NCI-H510A (cell line): ENCODE measurements at places on chromosomes 6 and 20.

- peak; percentile 63 for DNase-seq
Measured at GRCh38 chr6:31970604-31971271, 1.2 kb downstream of the DXO start.

DNA sequence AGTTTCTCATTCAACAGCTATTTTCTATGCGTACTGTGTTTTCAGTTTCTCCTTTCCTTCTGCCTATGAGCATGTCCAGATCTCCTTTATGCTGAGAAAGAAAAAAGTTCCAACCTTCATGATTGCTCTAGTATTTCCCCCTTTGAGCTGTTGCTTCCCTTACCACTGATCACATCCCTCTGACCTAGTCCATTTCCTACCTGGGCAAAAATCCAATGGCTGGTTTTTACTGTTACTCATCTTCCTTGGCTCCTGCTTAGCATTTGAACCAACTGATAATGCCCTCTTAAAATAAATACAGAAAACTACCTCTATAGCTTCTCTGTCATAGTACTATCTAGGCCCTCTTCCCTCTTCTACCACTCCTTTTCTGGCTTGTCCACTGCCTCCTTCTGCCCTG, 6.0 kb downstream of the RFX6 start:
- no peak for DNase-seq

- DNase-seq, result no peak
Measured at GRCh38 chr6:167094436-167094819, 28.5 kb upstream of the CCR6 start.

- peak; percentile 13 for DNase-seq
Measured at GRCh38 chr20:11112832-11113231, 439.0 kb upstream of the JAG1 start.

- DNase-seq, result no peak
Measured at GRCh38 chr6:16319813-16320532, 81.6 kb downstream of the GMPR start.

- no peak for DNase-seq
Measured at GRCh38 chr6:127566651-127567050, 10.3 kb upstream of the C6orf58 start.

- DNase-seq, result no peak
Measured at GRCh38 chr6:6522709-6523108, 65.8 kb upstream of the LY86 start.

- DNase-seq, result no peak
Measured at GRCh38 chr20:60142587-60142986, 184.4 kb downstream of the CDH26 start.

GRCh38 chr20:62805155-62805710, 598 bp downstream of the OGFR start:
- DNase-seq, result no peak

- DNase-seq, result no peak
Measured at GRCh38 chr6:152166497-152166896, 359.0 kb downstream of the ESR1 start.
